ENCODE measurements at places on chromosomes 12 and 14.
A peak's percentile ranks its signal among the peaks of the same experiment; 100 is the strongest.

GRCh38 chr12:57935331-57935730 lies 6.0 kb upstream of the ATP23 start:
- no peak for DNase-seq

GRCh38 chr12:25241167-25242020 lies 9.3 kb downstream of the KRAS start:
- peak; percentile 56 for DNase-seq

DNA sequence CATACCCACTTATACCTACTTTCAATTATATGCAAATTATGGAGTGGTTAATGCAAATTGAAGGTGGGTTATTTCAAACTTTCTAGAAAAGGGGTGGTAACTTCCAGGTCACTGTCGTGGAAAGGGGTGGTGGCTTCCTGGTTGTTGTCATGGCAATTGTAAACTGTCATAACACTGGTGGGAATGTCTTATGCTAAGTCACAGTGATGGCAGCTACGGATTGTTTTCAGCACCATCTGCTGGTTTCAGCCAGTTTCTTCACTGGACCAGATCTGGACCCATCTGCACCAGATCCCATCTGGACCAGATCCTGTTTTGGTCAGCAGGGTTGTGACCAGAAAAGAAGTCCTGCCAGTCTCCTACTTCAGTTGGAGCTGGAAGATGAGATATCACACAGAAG lies 1469.3 kb downstream of the AACS start:
- no peak for DNase-seq

DNA sequence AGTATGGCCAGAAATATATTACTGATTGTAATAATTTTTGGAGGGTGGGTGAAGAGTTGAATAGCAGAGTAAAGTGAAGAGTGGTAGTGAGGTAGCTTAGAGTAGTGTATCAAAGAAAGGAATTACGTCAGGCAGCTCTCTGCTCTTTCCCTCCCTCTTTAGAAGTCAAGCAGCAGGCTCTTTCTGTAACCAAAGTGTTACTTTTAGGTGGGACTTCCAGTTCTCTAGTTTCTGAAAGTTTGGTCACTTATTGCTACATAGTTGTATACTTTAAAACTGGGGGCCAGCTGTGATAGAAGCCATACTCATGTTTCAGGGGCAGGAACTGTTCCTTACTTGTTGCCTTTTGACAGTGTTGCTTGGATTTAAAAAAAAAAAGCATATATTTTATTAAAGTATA lies 30.6 kb downstream of the ATF7IP start:
- no peak for DNase-seq

DNA sequence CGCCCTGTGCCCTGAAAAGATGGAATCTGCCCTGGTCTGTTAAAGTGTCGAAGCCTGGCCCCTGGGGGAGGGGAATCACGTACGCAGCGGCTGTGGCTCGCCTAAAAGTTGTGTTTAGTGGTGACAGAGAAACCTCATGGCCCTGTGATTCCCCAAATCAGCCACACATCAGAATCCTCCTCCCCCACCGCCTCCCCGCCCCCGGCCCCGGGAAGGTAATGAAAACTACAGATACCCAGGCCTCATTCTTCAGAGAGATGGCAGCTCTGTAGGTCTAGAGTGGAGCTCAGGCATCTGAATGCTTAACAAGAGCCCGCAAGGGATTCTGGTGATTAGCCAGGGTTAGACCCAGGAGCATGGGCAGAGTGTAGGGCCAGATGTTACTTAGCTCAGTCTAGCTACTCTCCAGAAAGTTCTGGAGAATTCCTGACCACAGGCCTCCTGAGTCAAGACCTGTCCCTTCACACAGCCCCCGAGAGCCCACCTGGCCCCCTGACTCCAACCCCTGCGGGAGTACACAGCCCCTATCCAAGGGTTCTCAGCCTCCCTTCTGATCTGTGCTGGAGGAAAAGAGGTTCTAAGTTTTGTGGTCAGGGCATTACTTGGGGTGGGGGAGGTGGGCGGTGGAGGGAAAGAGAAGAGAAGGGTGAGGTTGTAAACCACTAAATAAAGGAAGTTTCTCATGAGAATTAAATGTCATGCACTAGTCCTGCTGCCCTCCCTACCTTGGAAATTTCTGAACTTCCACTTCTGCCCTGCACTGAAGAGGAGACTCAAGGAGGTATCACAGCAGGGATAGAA lies 114.8 kb downstream of the PLXNC1 start:
- peak; percentile 3 for DNase-seq

DNA sequence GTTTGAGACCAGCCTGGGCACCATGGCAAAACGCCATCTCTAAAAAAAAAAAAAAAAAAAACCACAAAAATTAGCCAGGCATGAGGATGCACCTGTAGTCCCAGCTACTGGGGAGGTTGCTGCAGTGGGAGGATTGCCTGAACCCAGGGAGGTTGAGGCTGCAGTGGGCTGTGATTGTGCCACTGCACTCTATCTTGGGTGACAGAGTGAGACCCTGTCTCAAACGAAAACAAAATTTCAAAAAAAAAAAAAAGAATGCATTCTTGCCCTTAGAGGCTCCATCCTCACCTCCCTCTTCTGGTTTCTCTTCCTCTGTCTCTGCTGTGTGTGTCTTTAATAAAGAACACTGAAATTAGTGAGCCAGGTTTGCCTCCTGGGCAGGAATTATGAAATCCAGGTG lies 107.8 kb downstream of the VCPKMT start:
- DNase-seq, result no peak

DNA sequence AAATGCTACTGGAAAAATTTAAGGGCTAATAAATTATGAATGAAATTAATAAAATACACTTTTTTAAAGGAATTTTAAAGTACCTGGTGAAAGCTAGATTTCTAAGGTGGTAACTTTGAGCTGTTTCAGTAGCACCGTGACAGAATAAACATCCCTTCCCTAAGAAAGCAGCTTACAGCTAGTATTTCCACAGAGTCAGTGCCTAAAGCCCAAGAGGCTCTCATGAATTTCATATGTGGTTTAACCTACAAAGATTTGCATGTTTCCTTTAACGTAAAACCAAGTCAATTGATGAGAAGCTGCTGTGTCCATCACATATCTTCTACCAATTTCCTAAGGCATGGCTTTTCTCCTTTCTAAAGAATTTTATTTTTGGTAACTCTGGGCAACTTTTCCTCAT lies 56.8 kb downstream of the IFNG start:
- no peak for DNase-seq

GRCh38 chr12:108948367-108948766 lies 68.5 kb downstream of the DAO start:
- no peak for DNase-seq

DNA sequence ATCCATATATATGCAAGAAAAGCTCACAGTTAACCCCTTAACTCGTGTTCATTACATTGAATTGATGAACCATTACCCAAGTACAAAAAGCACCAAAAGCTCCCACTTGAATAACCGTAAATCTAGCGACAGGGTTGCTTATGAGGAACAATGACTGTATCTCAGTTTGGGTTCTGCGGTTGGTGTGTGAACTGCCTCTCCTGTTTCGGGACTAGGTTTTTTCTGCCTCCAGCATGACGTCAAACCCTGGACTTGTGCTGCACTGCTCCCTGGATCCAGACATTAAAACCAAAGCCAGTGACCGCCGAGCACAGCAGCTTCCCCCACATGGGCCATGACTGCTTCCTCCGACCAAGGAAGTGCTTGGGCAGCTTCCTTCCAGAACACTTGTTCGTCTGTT lies 77.7 kb downstream of the SETD3 start:
- DNase-seq, result no peak

- peak; percentile 12 for DNase-seq
Observed at GRCh38 chr12:107057071-107057834, 36.1 kb downstream of the CRY1 start.

GRCh38 chr12:109594556-109595317 lies 21.1 kb downstream of the MVK start:
- no peak for DNase-seq

DNA sequence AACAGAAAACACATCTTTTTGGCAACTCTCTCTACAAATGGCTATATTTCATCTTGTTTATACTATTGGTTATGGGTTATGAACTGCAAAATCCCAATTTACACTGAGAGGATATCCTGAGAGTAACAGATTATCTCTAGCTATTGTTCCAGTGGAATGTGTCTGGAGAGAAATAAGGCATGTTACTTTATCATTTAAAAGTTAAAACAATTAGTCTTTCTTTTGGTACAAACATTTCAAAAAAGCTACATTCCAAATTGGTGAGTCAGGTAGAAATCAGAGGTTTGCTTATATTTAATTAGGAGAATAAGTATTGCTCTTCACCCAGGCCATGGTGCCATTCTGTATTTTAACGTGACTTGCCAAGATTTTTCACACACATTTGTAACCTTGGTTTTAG lies 411.6 kb downstream of the CCER1 start:
- peak; percentile 7 for DNase-seq

DNA sequence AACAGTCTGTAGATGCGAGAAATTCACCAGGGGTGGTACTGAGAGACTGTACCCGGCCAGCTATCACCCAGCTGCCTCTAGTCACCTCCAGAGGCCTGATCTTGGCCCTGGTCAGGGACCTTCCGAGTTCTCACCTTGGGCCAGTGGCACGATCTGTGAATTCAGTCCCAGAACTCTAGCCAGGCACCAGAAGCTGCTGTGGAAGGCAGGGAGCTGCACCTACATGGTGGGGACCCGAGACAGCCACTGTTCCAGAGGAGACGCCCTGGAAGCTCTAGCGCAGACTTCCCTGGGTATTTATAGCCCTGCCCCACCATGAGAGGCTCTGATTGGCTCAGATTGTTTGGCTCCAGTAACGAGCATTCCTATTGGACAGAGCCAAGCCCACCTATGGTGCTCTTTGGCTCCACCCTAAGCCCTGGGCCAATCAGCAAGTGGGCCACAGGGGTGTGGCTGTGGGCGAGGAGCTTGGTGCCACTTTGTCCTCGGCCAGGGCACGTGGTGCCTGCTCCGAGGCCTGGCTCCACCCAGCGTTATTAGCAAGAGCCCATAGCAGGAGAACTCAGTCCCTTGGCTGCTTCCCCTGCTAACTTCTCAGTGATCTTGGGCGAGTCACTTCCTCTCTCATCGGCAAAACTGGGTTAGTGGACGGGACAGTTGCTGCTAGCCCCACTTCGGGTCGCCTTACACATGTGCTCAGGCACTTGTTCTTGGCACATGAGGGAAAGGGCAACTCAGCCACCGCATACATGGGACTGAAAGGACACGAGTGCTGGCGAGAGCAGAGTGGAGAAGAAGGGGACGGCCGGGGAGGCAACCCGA lies 89.0 kb upstream of the BCL11B start:
- no peak for DNase-seq

Data from fibroblast of skin of right quadriceps (primary cell).